ENCODE measurements at places on chromosomes 3 and 15.

DNA sequence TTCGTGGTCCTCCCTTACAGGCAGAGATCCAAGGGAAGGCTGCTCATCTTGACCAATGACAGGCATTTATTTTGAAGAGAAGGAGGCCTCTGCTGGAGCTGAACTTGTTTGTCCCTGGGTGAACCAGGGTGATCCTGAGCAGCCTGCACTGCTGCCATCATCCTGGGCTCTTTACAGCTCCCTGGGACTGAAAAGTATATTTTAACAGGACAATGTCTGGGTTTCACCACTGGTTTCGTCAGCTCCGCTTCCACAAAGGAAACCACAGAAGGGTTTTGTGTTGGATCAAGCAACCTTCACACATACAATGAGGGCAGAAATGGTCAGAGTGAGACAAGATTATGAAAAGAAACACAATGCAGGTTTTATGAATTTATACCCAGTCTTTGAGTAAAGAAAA, 400.7 kb upstream of the TPM1 start:
- DNase-seq: peak; percentile 25

GRCh38 chr3:120802916-120803315, 60.4 kb downstream of the GTF2E1 start:
- DNase-seq: no peak

GRCh38 chr3:9241956-9242355, 7.5 kb downstream of the SRGAP3 start:
- no peak for DNase-seq

- no peak for DNase-seq
These were observed 6.9 kb upstream of the CX3CR1 start for GRCh38 chr3:39286771-39287170.

GRCh38 chr3:195033531-195034091, 237.3 kb downstream of the XXYLT1 start:
- no peak for DNase-seq

DNA sequence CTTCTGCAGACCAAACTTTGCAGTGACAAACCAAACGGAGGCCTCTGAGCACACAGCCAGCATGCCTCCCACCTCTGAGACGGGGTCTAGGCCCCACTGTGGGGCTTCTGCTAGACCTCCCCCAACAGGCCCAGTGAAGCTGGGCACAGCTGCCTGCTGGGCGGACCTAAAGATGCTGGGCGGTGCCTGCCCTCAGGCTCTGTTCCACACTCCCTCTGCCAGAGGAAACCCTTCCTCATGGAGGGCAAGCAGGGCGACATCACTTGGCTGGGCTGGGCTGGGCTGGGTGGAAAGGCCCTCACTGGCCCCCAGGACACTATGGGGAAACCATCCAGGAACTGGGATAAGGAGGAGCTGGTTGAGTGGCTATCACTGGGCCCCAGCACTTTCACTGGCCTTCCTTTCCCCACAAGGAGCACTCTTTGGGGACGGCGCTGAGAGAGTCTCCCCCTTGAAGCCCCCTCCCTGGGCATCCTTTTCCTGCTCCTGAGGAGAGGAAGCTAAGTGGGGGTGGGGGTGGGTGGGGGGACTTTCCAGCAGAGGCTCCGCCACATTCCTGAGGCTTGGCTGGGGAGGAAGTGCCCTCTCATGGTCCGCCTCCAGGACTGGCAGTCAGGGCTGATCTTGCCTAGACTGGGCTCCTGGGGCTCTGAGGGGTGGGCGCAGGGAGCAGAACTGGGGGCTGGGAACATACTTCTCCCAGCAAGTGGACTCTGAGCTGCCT, 98.1 kb upstream of the HACD2 start:
- no peak for DNase-seq

- DNase-seq: no peak
These were observed 62.7 kb upstream of the MRPS22 start for GRCh38 chr3:139281096-139281495.

GRCh38 chr15:43230640-43231115, 9.9 kb upstream of the EPB42 start:
- peak; percentile 36 for DNase-seq

- DNase-seq: no peak
These were observed 236.6 kb downstream of the TBC1D5 start for GRCh38 chr3:17505856-17506255.

DNA sequence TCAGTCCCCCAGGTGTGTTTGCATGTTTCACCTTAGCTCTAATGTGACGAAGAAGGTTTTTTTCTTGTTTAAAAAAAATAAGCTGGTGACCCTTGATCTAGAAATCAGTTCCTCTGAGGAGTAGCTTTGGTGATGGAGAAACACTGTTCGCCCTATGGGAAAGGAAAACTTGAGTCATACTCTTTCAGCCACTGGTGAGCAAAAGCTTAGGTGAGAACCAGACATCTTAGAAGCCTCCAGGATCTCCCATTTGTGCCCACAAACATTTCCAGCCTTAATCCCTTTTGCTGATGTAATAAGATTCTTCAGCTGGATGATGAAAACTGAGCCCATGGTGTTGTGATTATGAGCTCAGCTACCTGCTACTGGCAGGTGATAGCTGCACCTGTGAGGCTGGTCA, 37.8 kb downstream of the SLC27A2 start:
- DNase-seq: no peak

GRCh38 chr15:82047453-82048400, 1.9 kb upstream of the MEX3B start:
- DNase-seq: peak; percentile 57

- DNase-seq: no peak
These were observed 38.4 kb downstream of the CCDC33 start for GRCh38 chr15:74274470-74275038.

DNA sequence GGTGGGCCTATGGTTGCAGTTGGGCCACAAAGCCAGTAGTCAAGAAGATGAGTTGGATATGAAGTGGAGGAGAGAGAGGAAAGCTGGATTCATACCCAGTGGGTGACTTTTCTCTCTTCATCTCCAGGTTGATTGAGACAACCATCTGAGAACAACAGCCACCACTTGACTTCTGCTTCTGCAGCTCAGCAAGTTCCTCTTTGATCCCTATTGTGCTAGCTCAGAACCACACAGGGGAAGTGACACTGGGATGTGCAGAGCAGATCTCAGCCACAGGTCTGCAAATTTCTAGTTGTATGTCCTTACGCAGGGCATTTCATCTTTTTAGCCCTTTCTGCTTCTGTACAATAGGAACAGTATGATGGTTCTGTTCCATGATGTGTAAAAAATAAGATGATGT, 459.2 kb upstream of the ARRDC4 start:
- DNase-seq: peak; percentile 9

DNA sequence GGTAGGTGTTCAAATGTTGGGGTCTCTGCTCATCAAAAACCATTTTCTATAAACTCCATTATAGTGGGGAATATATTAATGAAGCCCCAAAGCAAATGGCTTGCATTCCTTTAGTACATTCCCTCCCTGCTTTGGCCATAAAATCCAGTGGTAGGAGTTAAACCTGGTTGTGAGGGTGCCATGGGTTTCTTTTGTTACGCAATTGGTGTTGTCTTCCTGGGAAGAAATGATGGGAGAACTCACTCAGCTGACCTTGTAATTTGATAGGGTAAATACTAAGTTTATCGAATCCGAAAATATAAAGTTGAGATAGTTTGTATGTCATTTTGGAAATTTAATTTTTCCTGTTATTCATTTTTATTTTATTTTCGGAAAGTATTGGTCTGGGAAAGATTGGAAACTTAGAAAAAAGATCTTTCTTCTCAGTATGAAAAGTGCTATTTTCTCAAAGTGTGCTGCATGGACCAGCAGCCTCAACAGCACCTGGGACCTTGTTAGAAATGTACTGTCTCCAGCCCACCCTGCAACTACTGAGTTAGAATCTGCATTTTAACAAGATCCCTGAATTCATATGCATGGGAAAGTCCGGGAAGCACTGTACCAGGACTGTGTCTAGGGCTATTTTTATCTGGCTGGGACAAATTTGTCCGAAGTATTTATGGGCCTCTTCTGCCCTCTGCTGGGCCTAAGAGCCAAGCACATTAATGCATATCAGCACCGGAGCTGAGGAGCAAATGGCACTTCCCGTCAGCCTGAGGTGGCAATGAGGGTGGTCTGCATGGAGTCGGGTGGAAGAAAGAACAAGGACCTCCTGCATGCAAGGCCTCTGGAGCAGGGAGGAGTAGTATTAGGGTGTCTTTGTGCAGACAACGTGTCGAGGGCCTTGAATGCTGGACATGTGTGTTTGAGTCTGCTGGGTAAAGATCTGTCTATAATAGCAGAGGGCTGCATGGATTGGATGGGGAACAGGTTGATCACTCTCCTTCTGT, 54.7 kb downstream of the FAM81A start:
- peak; percentile 84 for DNase-seq

DNA sequence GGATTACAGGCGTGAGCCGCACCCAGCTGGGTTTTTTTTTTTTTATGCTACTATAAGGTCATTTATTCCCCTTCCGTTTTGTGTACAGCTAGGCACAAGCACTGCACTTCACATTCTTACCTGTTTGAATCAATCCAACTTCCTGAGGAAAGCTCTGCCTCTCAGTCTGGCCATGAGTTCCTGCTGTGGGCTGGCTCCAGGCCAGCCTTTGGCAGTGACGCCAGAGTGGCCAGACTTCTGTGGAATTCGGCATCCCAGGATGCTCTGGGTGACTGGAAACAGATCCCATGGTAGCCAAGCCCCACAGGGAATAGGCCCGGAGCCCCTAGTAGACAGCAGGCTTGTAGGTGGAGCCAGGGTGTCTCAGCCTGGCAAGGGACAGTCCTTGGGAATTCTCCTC, 21.5 kb upstream of the TIMP4 start:
- no peak for DNase-seq

DNA sequence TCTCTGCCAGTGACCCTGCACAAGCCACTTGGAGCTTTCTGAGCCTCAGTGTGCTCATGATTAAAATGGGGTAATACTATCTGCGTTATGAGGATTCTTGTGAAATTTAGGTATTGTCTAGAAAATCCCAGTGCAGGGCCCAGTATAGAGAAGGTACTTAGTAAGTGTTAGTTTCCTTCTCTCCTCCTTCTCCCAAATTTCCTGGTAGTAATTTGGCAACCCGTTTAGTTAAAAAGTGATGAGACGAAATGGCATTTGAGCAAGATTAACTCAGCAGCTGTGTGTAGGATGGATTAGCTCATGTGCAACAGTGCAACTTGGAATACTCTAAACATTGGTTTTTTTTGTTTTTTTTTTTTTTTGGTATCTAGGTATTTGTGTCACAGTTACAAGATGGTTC, 84.6 kb downstream of the SLCO3A1 start:
- no peak for DNase-seq

GRCh38 chr3:191997579-191998268, 536.8 kb downstream of the PYDC2 start:
- DNase-seq: no peak

- no peak for DNase-seq
These were observed 20.9 kb downstream of the ACAD11 start for GRCh38 chr3:132638706-132639105.

DNA sequence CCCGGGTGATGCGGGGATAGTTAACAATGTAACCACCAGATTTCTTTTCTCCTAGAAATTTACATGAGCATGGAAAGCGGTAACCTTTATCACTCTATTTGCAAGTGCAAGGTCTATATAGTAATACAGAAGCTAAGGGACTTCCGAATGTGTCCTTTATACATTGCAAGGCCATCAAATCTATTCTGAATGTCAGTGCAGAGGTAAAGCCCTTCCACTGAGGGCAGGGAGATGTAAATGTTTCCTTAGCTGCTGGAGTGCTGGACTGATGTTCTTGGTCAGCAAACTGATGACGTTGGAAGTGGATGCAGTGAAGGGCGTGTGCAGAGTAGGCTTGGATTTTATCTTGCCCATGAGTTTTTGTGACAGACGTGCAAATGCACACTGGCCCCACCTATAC, 6.2 kb downstream of the ALDH1A3 start:
- DNase-seq: no peak

DNA sequence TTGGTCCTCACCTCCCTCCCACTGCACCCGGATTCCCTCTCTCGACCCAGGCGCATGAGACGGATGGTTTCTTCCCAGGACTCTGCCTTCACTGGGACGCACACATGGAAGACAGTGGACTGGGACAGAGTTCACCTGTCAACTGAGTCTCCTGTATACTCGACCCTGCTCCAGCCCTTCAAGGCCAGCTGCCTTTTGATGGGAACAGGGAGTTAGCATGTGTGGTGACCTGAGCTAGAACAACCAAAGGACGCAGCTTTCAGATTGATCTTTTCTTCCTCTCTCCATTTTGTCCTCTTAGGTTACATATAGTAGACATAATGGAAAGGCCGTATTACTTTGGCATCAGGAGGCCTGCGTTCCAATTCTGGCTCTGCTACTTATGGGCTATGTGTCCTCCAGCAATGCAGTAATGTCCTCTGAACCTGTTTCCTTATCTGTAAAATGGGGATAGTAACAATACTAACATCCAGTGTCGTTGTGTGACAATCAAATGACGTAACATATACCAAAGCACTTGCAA, 94.1 kb downstream of the PEX5L start:
- no peak for DNase-seq

DNA sequence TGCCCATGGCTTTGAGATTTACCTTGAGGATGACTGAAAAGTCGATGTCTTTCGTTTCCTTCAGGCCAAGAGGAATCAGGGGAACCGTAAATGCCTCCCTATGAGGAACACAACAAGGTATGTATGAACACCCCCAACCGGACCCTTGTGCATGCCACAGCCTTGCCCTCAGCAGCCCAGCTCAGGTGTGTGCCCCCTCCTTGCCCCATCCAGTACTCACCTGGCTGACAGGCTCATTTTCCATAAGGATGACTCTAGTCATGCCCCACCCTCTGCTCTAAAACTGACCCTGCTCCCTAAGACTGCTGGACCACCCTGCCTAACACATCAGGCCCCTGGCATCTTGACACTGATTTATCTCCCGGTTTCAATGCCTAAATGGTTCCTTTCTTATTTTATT, 270.0 kb downstream of the GOLGA6L6 start:
- DNase-seq: no peak

- DNase-seq: no peak
These were observed 70.3 kb downstream of the LYSMD4 start for GRCh38 chr15:99662903-99663302.

- no peak for DNase-seq
These were observed 25.4 kb downstream of the CFAP100 start for GRCh38 chr3:126419886-126420786.

DNA sequence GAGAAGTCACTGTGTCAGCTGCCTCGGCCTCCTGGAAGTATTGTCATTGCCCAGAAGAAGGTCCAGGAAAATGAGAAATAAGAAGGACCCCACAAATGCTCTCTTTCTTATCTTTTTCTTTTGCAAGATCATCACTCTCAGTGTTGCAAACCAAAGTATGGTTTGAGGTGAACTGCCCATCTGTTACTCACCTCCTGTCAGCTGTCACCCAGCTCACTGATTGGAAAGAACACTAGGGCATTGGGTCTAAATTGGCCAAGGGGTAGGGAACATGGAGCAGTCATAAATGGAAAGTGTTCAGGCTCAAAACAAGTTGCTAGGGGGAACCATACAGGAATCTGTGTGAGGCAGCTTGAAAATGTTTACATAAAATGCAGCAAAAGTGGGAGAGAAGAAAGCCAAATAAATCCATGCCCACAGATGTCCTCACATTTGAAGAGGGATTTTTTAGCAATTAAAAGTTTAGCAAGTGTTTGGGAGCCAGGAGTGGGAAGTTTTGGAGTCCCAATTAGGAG, 431.2 kb upstream of the THBS1 start:
- no peak for DNase-seq

- DNase-seq: no peak
These were observed 136.2 kb downstream of the ASB7 start for GRCh38 chr15:100738614-100739013.
